Muscle of back (tissue), 13 donors: ENCODE measurements at places on chromosomes 6 and 20.

DNA sequence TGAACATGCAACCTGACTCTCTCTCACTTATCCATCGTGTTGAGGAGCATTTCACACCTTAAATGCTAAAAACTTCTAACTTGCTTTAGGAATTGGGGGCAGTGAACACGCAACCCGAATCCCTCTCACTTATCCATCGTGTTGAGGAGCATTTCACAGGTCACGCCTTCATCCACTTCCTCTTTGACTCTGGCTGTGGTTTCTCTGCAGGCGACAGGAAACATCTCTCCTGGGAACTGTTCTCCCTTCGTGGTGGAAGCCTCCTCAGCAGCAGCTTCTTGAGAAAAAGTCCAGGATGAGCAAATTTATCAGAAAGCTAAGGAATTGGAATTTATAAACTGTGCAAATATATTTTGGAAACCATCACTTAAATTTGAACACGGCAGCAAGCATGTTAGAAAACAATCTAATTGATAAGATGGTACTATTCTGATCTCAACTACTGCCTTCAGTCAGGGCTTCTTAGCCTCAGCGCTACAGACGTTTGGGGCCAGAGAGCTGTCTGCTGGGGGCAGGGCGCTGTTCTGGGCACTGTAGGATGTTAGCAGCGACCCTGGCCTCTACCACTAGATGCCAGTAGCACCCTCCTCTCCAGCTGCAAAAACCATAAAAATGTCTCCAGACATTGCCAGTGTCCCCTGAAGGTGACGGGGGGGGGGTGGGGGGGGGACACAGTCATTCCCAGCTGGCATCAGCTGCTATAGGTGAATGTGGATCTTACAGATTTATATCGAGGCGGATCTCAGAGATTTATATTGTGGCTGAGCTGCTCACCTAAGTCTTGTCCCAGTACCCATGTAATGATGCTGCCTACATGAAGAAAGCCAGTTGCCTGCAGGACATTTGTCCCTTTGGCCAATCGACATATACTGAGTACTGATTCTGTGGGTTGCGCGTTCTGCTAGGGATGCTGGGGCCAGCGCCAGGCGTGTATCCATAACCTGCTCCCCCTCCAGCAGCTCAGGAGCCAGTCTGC is 26.2 kb downstream of the CTCFL start:
- no peak for DNase-seq

DNA sequence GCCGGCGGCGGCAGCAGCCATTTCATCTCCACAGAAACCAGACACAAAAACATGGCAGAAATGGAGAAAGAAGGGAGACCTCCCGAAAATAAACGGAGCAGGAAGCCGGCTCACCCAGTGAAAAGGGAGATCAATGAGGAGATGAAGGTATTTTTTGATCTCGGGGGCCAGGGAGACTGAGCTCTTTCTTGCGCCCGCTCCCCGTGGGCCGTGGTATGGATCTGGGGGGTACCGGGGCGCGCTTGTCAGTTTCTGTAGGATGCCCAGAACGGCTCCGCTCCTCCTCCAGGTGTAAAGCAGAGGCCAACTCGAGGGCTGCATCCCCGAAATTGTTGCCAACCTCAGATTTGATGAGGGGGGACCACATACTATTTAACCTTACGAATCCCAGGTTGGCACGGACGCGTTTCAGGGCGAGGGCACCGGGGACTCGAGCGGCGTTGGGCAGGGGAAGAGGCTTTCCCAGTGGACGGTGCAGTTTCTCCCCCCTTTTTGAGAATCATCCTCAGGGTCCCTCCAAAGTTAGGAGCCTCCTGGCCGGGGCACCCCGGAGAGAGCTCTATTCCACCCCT is 735 bp downstream of the SOBP start:
- peak; percentile 84 for DNase-seq

GRCh38 chr20:38897267-38897666 is 28.9 kb upstream of the FAM83D start:
- no peak for DNase-seq

- DNase-seq, result no peak
Observed at GRCh38 chr6:149995971-149996370, 29.4 kb downstream of the RAET1L start.

DNA sequence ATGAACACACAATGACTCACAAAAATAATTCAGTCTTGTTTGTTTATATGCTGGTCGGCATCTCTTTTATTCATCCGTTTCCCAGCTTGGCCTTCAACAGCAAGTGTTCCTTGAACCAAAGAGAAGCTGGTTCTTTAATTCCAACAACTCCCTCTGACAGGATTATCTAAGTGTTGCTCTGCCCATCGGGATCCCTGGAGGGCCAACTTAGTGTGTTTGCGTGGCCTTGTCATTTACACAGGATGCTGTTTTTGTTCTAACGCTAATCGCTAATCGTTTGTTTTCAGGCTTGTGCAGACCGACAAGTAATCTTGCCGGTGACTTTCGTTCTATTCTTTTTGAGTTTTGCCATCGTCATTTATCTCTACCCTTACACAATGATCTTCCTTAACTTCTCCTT is 267.4 kb upstream of the EXOC2 start:
- DNase-seq, result no peak

DNA sequence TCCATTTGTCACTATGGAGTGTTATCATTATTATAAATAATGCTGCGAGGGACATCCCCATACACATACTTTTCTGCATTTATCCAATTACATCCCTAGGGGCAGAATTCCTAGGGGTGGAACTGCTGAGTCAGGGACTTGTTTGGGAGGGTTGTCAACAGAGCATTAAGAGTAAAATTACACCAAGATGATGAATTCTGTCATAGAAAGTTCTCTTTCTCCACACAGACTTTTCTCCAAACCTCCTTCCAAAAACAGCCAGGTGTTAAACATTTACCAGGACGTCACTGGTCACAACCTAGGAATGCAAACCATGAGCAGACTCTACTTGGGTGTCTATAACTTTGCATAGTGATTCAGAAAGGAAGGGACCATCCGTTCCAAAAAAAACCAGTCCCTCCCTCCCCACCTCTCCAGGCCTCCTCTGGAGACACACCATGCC is 95.5 kb downstream of the PRND start:
- DNase-seq, result no peak

DNA sequence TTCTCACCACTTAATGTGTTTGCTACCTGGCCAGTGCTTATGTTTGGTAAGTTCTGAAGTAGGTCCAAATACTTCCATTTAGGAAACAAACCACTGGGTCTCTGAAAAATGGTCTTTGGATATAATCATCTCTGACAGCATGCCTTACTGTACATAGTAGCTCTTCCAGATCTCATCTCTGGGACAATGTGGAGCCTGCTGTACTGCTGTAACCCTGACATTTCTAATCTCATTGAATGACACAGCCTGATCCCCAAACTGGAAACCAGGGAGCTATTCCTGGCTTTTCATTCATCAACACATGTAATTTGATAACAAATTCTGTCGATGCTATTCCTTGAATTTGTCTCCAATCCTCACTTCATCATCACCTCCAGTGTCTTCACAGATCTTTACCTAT is 23.5 kb downstream of the OGFRL1 start:
- no peak for DNase-seq

- DNase-seq, result no peak
Observed at GRCh38 chr20:61670274-61670673, 395.4 kb downstream of the TAF4 start.

GRCh38 chr6:44050872-44051505 is 76.3 kb downstream of the MRPL14 start:
- no peak for DNase-seq

GRCh38 chr20:47952023-47952564 is 166.8 kb upstream of the SULF2 start:
- DNase-seq, result no peak

DNA sequence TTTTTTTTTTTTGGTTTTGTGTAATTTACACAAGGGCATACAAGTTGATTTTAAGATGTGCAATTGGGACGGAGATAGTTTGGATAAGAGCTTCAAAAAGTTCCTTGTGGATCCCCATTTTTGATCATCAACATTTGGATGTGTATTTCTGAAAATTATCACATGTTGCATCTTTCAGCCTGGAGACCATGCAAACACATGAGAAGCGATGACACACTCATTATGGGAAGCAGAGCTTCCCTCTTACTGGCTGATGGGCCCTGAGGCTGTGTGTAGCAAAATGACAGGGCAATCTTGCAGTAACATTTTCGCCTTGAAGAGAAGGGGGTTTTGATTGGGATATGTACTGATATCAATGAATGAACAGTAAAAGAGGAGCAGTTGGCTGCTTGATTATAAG is 22.0 kb upstream of the RIPK1 start:
- DNase-seq, result no peak

DNA sequence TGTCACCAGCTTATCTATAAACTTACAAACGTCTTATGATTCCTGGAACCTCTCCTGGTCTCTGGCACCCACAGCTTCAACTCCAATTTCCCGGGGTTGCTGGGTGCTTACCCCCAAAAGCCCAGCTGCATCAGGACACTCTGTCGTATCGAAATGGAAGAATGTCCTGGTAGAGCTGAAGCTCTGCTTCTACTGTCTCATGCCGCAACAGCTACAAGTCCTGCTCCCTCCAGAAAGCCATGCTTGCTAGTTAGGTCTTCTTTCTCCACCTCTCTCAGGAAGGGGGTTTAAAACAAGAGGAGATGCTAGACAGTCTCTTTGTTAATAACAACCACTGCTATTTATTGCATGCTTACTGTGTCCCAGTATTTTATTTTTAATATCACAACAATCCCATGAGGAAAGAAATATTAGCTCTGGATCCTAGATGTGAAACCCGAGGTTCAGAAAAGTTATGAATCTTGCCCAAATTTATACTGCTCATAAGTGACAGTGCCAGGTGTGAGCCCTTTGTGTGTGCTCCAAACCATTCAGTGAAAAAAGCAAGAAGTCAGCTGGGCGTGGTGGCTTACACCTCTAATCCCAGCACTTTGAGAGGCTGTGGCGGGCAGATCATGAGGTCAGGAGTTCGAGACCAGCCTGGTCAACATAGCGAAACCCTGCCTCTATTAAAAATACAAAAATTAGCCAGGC is 82.3 kb upstream of the GCM1 start:
- DNase-seq, result no peak

DNA sequence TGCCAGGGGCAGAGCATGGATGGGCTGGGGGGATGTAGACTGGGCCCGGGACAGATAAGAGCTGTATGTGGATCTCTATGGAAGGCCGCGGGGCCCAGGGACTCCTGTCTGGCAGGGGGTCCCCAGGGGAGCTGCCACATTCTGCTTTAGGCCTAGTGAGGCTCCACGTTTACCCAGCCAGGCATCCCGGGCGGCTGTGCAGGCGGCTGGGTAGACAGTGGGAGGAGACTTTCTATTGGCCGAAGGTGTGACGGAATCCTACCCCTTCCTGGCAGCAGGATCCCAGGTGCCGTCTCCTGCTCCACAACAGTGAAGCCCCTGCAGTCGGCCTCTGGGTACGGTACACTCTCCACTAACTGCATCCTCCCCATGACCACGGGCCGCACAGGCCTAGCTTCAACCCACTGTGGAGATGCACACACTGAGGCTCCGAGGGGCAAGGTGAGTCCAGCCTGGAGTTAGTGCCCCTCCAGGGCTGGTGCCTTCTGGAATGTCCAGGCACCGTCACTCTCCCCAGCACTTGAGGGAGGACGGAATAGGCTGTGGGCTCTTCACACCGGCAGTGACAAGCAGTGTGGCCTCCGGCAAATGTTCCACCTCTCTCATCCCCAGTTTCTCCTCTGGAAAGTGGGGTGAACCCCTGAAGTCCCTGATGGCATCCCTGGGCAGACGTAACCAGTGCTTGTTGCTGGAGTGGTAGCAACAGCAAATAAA is 36.8 kb upstream of the ZBP1 start:
- DNase-seq, result no peak

DNA sequence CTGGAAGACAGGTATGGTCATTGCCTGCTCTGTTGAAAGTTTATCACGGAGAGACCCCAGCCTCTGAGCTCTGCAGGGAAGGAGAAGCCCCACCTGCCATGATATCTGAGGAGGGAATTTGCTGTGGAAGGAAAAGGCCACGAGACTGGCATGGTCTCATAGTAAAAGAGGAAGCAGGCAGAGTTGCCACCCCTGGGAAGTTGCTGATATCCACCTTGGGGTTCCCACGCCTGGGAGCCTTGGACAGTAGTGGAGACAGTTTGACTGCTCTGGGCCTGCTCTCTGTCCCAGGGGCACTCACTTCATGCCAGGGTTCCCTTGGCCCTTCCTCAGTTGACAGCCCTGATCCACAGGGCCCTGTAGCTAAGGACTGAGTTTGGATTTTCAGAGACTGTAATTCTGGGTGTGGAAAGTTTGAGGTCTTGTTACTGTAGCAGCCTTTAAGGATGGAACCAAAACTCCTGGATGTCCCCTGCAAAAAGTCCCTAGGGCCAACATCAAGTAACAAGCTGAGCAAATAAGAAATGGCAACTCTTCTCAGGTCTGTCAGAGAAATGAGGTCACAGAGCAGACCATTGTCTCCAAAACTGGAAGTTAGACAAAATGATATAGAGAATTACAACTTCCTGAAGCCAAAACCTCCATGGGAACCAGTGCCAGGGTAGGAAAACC is 6.9 kb upstream of the SIRPB1 start:
- no peak for DNase-seq

DNA sequence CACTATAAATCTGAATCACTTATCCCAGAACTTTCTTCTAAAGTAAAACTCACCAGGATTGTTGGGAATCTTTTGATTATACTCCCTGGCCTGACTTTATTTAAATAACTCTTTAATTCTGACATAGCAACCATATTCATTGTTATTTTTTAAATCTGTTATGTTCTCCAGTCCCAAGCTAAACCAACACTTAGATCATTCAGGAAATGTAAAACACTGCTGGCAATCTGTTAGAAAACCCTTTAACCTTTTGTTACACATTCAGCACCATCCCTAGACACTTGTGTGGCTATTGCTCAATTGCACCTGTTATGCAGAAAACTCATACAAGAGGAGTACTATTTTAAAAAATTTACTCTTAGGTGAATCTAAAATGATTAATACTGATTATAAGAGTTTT is 101.8 kb upstream of the NHSL1 start:
- DNase-seq, result peak; percentile 20

- DNase-seq, result no peak
Observed at GRCh38 chr6:167689278-167689677, 137.4 kb upstream of the AFDN start.

DNA sequence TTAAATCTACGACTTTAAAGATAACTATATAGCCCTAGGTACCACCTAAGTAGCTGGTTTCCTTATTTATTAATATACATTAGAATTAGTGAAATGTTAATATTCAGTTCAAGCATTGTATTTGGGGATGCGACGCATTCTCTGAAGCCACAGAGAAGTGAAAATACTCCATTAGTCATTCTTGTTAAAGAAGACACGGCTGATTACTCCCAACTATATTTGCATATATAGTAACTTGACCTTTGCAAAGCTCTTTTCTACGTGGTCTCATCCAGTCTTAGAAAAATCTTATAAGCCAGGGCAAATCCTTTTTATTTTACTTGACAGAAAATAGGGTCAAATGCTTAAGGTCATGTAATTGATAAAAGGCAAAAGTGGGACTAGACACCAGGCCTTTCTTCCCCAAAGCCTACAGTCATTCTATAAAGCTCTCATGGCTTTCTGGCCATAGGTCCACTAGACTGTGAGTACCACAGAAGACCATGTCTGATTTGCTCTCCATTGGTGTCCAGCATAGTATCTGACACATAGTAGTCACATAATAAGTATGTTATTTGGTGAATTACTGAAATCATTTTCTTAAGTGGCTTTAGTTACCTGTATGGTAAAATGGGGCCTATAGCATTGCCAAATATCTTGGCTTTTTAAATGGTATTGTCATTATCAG is 11.3 kb downstream of the ZHX3 start:
- DNase-seq, result no peak
